ENCODE measurements at places on chromosomes 2 and 18.

GRCh38 chr2:62456721-62457539, 49.1 kb downstream of the TMEM17 start:
- no peak for DNase-seq

DNA sequence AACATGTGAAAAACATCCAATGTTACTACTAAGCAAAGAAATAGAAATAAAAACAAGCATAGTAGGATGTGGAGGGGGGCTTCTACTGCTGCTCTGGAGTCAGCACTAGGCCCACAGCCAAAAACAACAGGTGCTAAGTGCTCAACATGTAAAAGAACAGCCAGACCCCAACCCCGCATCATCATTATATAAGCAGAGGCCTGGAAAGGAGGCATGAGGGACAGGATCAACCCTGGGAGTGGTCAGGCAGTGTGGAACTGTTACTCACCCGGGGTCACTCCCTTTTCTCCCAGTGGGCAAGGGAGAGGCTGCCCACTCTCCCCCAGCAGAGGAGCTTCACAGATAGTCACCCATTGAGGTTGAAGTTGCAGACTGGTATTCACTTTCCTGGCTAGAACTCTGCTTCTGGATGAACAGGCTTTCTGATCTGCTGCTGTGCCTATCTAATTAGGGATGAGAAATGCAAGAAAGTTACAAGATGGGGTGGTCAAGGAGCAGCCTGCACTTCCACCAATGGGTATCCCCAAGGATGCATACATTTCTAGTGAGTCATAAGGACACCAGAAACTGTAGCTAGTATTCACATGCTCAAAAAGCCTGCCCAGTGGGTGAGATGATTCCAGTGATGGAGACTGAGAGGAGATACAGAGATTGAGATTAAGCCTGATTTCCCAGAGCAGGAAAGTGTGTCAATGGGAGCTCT, 480.1 kb upstream of the TCF4 start:
- no peak for DNase-seq

GRCh38 chr18:49112031-49112430, 161.3 kb upstream of the SMAD7 start:
- no peak for DNase-seq

GRCh38 chr2:29749041-29749440, 172.3 kb downstream of the ALK start:
- no peak for DNase-seq

DNA sequence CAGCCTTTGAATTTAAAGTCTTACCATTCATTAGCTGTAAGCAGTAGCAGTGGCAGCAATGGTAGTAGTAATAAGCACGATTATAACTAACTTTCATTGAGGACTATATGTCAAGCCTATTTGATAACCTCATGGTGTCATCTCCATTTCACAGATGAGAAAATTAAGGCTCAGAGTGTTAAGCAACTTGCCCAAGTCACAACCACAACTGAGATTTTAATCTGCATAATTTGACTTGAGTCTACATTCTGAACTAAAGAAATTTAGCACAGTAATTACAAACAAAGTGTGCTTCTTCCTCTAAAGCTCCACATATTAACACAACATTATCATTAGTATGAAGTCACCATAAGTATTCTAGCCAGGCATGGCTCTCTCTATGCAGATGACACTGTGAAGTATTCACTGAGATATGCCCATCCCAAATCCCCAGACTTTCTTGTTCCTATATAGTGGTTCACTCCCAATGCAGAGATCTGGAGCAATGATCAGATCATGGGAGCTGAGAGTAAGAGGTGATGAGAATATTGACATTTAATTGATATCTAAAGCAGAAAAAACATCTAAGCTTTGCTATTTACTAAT, 120.2 kb downstream of the ATAD2B start:
- DNase-seq, result no peak

GRCh38 chr18:68764016-68764415, 33.9 kb upstream of the CCDC102B start:
- no peak for DNase-seq

DNA sequence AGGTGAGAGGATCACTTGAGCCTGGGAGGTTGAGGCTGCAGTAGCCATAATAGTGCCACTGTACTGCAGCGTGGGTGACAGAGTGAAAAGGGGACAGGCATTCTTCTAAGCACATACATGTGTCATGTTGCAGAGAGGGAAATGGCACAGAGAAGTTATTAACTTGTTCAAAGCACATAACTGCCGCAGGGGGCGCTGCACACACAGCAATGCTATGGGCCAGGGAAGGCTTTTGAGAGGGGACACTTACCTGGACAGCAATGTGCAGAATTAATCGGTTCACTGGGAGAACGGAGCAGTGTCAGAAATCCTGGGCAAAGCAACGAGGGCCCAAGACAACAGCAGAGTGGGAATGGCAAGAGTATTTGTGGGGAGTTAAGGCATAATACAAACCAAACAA, 2.4 kb downstream of the SCYGR8 start:
- DNase-seq, result no peak

All from SK-N-MC (cell line).